GM23338 (cell line): ENCODE measurements at places on chromosomes 4 and X.

DNA sequence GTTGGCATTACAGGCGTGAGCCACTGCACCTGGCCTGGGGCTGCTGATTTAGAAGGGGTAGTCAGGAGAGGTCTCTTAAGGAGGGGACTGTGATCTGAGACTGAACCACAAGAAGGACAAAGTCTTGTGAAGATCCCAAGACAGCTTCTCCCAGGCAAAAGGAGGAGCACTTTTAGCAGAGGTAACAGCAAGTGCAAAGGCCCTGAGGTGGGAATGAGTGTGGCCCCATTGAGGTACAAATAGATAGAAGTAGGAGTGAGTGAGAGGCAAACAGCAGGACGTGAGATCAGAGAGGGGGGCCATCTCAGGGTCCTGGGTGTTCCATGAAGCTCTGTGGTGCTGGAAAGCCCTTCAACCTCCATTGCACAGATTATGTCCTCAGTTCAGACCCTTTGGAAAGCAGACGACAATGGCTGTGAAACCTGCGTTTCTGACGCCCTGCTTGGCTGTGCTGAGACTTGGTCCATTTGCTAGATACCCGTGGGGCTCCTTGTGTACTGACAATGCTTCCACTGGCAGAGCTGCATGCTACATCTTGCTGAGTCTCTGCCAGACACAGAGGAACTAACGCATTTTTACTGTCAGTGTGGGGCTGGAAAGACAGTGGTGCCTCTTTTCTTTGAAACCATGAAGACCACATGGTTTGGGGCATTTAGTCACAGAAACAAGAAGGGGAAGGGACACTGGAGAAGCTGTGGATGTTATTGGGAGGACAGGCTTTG is 1.3 kb upstream of the CCKAR start:
- no peak for DNase-seq

DNA sequence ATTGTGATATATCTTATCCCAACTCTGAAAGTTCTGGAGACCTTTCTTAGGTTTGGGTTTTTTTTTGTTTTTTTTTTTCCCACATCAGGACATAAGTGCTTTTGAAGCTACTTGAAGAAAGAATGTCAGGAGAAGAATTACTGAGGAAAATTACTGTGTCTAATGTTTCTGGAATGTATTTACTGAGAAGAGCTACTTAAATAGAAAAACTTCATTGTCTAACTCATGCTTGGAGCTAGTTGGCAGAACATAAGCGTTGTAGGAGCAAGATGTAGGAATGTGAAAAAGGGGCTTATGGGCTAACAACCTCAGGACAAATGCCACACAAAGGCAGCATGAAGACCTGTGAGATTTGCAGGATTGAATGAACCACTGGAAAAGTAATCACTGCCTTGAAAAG is 166.6 kb upstream of the GLRA2 start:
- no peak for DNase-seq

GRCh38 chrX:104566681-104567501 is 892 bp downstream of the IL1RAPL2 start:
- DNase-seq = peak; percentile 35

DNA sequence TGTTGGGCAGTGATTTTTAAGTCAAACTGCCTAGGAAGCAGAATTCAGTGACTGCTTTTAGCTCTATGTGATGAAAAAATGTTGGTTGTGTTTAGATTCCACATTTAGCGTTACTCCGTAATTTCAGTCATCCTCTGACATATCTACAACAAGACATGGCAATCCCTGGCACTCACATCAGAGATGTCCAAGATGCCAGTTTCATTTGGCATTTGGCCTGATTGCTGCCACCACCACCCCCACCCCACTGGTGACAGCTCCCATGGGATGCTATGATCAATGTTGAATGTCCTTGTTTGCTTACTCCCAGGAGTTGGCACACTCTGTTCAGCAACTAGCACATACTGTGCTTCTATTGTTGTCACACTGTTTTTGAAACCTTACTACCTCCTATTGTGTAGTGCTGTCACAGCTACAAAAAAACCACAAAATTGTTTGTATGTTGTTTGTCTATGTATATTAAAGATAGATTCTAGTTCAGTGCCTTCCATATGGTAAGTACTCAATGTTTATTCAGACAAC is 101.4 kb downstream of the AWAT2 start:
- no peak for DNase-seq

DNA sequence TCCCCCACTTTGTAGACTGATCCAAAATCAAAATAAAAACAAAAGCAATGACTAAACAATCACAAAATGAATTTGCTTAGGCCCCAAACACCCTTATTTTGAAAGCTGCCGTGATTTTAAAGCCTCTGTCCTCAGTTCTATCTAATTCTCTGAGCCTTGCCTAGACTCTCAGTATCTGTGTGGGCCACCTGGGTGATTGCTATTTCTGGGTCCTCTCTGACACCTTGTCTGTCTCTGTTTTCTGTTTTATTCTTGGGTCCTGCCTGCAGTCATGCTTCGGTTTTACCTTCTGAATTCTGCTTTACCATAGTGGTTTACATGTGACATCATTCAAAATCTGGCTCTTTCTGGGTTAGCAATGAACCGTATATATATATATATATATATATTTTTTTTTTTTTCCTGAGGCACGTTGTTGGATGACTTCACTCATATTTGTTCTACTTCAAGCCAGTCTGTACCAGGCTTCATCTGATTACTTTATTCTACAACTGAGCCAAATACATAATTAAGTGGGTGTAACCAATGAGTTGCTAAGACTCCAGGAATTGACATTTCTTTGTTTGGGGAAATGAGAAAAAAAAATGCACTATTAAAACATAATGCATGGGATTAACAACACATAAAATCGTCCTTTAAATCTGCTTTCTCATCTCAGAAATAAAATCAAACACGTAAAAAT is 710.7 kb upstream of the SLIT2 start:
- DNase-seq = no peak

GRCh38 chr4:25938787-25939186 is 24.8 kb downstream of the SMIM20 start:
- DNase-seq = no peak

DNA sequence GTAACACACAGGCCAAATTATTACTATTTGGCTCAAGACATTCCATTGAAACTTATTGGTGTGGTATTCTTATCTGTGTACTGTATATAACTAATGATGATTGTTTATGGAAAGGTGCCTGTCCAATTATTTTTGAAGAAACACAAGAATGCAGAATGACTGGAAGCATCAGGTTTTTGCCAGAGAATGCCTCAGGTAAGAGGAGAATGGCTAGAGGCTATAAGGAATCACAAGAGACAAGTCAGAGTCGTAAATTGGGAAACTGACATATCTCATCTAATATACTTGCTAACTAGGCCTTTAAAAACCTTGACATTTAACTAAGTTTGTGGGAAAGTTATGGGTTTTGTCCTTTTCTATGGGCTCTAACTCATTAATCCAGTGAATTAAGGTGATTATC is 69.3 kb upstream of the TTC29 start:
- no peak for DNase-seq

GRCh38 chr4:7989654-7990053 is 50.0 kb upstream of the AFAP1 start:
- DNase-seq = no peak

DNA sequence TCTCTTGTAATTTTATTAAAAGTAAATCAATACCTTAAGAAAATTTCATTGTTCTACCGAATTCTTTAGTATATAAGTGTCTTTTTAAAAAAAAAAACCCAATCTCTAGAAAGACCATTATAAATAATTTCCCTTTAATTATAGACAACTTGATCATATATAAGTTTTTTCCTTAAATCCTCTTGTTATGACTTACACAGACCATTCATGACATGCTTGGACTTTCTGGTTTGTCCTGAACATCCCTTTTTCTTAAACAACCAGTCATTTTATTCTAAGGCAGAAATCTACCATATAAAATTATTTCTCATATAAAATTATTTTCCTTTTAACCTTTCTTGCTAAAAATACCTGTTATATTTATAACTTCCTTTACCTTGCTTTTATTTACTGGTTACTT is 15.4 kb upstream of the FHDC1 start:
- DNase-seq = peak; percentile 79

DNA sequence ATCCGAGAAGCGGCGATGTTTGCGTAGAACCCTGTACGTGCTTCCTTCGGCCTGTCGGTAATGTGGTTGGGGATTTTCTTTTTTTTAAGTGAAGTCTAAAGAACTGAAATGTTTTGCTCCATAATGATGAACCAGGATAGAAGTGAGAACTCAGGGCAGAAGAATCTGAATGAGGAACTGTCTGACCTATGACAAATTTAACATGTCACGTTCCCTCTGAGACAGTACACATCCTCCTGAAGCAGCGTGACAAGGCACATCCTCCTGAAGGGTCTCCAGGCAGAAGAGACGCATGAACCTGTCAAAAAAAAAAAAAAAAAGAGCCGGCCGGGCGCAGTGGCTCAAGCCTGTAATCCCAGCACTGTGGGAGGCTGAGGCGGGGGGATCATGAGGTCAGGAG is 6.2 kb downstream of the CSF2RA start:
- no peak for DNase-seq

- peak; percentile 53 for DNase-seq
Observed at GRCh38 chrX:69285881-69286564, 120.8 kb upstream of the PJA1 start.

DNA sequence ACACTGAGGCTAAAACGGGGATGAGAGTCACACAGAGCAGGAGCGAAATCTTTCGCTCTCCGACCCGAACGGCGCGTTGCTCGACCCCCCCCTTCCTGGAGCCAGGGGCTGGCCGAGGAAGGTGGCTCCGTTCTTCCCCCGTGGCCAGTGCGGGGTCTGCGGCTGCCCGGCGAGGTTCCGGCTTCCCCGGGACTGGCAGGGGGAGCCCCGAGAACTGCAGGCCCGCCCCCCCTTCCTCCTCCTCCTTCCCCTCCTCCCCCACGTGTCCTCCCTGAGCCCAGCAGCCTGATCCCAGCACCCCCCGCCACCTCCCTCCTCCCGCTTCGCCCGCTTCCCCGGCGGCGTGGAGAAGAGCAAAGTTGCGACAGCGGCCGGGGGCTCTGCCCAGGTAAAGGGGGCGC is 2.4 kb upstream of the BCORL1 start:
- DNase-seq = no peak

- no peak for DNase-seq
Observed at GRCh38 chr4:144318797-144319196, 178.3 kb upstream of the GYPA start.

- DNase-seq = no peak
Observed at GRCh38 chr4:62366939-62367338, 1166.8 kb downstream of the ADGRL3 start.

DNA sequence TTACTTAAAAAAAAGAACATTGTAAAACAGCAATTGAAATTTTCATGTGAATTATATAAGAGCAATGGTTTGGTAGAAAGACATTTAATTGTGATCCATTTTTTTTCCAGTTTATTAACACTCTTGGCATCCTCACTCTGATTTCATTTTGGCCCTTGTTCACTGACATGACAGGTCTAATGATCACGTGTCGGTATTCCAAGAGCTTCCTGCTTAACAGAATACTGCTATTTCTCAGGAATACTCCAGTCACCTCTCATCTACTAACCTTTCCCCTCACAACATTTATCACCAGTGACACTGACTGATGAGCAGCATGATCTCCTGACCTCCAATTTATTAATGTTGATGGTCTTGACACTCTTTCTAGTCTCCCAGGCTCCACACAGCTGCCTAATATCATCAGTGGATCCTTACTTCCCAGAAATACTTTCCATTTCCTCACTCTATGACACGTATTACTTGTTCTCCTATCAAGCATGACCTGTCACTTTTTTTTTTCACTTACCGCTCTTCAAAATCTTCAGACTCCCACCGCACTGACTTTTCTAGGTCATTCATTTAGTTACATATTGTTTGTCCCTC is 847.8 kb upstream of the SLIT2 start:
- DNase-seq = no peak

DNA sequence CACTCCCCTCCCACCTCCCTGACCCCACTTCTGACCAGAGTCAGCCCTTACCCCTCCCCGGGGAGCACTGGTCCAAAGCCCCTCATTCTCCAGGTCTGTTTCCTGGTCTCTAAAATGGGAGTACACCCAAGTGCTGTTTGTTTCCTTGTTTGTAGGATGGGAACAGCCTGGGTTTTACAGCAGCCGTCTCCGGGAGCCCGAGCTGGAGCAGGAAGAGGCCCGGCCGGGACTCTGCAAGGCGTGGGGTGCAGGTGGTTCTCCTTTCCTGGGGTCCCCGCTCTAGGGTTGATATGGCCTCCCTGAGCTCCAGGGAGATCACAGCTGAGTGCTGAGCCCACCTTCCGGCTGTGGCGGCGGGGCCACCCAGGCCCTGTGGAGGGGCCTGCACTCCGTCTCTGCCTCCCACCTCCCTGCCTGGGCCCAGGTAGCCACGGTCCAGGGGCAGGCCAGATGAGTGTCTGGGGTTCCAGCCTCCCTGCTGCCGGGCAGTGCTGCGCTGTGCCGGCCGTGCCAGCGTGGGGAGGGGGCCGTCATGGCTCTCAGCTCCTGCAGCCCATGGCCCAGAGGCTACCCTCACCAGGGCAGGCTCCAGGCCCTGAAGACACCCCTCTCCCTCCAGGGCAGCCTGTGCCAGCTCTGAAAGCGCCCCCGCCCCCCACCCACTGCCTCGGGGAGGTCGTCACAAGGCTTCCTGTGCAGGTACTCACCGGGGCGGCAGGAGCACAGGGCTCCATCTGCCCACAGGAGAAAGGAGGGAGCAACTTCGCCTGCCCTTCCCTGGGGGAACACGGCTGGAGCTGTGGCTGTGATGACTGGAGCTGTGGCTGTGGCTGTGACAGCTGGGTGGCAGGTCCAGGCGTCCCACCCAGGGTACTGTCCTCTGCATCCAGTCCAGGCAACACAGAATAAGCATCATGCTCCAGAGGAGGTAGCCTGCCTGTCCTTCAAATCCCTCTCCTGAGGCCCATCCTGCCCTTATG is 98.8 kb downstream of the ADRA2C start:
- DNase-seq = no peak

DNA sequence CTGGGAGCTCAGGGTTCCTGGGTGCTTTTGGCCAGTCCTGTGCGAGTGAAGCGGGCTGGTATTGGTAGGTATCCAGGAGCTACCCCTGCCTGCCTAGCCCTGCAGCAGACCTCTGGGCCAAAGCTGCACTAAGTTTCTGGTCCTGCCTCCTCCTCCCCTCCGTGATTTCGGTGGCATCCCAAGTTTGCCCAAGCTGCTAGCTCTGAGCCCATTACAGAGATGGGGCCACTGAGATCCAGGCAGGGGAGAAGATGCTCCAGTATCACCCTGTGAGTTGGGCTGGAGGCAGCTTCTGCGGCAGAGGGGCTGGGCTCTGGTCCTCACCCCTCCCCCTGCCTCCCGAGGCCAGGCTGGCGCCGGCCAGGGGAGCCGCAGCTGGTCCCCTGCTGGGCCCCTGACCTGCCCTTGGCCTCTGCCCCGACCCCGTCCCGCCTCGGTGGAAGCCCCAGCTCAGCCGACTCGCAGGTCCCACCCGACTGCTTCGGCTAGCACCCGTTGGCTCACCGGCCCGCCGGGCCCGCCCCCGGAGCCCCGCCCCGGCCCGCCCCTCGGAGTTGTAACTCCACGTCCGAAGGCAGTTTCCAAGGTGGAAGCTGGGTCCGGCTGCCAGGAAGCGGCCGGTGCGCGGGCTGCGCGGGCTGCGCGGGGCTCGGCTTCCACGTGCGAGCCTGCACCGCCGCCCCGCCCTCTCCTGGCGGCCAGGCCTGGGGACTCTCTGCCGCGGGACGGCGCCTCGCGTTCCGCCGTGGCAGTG is at the start of gene DUSP9:
DUSP9 (plus strand) TSS at position 584 of the 754 bp plus-strand sequence. CDS start 751 bp downstream, outside the sequence.
- DNase-seq = peak; percentile 66

GRCh38 chr4:2298532-2298991 is 36.7 kb upstream of the MXD4 start:
- no peak for DNase-seq
